Osteocyte (in vitro differentiated cells): ENCODE measurements at places on chromosomes 3 and 15. TPM values are rescaled to one million over a fixed set of nuclear protein-coding genes. Genes with fewer than 3 reads are reported as not detected.
A peak's percentile ranks its signal among the peaks of the same experiment; 100 is the strongest.

Gene ATP13A5
- total RNA-seq, result not detected in 2 replicates

Gene MUC13
- not detected in 2 replicates for total RNA-seq

Gene ZNF770
- 34.7 and 36.9 TPM in 2 replicates for total RNA-seq

Gene PRC1
- 33.9 and 46.4 TPM in 2 replicates for total RNA-seq

Gene DUOX1
- total RNA-seq, result not detected in 2 replicates

Gene KBTBD8
- total RNA-seq, result 0.37 and 0.75 TPM in 2 replicates

- peaks cover 3% of the 10 kb centered on the region for H3K4me1 ChIP-seq
- H3K4me3 ChIP-seq, result no peak overlapping the region
- peak; percentile 51 for DNase-seq
- peaks cover 2% of the 10 kb centered on the region for H3K27me3 ChIP-seq
Measured at GRCh38 chr3:42742259-42742658, 30.8 kb downstream of the CCDC13 start.

- H3K27ac ChIP-seq, result no peak overlapping the region
- no peaks in the 10 kb centered on the region for H3K27me3 ChIP-seq
- peaks cover 28% of the 10 kb centered on the region for H3K36me3 ChIP-seq
- peaks cover 2% of the 10 kb centered on the region for H3K4me1 ChIP-seq
- no peak for DNase-seq
Measured at GRCh38 chr3:191399918-191400317, 61.0 kb upstream of the PYDC2 start.

- no peak overlapping the region for H3K27ac ChIP-seq
- H3K4me1 ChIP-seq, result no peaks in the 10 kb centered on the region
- no peak for DNase-seq
- no peak overlapping the region for H3K4me3 ChIP-seq
- peaks cover 28% of the 10 kb centered on the region for H3K27me3 ChIP-seq
Measured at GRCh38 chr15:66065325-66065724, 188.2 kb downstream of the MEGF11 start.

- no peaks in the 10 kb centered on the region for H3K27me3 ChIP-seq
- DNase-seq, result no peak
- H3K4me1 ChIP-seq, result peaks cover 7% of the 10 kb centered on the region
- H3K27ac ChIP-seq, result no peak overlapping the region
- no peak overlapping the region for H3K4me3 ChIP-seq
- no peaks in the 10 kb centered on the region for H3K36me3 ChIP-seq
Measured at GRCh38 chr15:62444104-62445022, 279.3 kb upstream of the C2CD4B start.

DNA sequence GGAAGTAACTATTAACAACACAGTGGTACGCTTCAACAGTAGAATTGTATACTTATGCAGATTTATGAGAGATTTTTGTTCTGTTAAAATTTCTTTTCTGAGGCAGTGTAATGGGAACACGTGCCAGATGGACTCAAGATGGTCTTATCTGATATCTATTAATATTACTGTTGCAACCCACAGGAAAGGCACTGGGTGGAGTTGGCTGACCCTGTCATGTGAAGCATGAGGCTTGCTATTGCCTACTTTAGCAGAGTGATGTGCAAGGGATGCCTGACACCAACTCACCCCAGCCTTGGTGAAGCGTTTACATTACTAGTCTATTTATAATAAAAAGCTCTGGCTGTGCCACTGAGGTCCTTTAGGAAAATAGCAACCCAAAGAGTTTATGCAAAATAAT is 19.8 kb upstream of the ARNT2 start:
- DNase-seq, result peak; percentile 30
- no peaks in the 10 kb centered on the region for H3K4me1 ChIP-seq
- no peak overlapping the region for H3K4me3 ChIP-seq
- H3K27me3 ChIP-seq, result peaks cover 24% of the 10 kb centered on the region
- H3K36me3 ChIP-seq, result no peaks in the 10 kb centered on the region

DNA sequence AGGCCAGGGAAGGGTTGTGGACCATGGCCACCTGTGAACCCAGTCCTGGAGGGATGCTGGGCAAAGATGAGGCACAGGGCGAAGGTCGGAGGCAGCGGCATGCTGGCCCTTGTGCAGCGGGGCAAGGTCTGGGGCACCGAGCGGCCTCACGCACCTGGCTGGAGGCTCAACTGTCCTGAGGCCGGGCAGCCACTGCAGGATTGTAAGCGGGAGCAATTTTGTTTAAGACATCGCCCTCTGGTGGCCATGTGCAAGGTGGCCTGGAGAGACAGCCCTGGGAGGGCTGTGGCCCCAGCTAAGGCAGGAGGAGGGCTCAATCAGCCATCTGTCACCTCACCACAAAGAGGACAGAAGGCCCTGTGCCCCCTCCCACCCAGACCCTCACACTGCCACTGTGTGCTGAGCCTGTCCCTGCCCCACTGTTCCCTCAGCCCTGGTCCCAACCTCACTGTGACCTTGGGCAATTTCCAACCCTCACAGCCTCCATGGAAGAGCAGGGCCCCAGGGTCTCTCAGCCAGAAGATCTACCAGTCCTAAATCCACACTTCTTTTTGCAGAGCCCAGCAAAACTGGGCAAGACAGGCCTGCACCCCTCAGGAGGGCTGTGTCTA is 46.2 kb downstream of the TPRA1 start:
- H3K27me3 ChIP-seq, result peaks cover 14% of the 10 kb centered on the region
- no peak overlapping the region for H3K27ac ChIP-seq
- no peak overlapping the region for H3K4me3 ChIP-seq
- peak; percentile 89 for DNase-seq

DNA sequence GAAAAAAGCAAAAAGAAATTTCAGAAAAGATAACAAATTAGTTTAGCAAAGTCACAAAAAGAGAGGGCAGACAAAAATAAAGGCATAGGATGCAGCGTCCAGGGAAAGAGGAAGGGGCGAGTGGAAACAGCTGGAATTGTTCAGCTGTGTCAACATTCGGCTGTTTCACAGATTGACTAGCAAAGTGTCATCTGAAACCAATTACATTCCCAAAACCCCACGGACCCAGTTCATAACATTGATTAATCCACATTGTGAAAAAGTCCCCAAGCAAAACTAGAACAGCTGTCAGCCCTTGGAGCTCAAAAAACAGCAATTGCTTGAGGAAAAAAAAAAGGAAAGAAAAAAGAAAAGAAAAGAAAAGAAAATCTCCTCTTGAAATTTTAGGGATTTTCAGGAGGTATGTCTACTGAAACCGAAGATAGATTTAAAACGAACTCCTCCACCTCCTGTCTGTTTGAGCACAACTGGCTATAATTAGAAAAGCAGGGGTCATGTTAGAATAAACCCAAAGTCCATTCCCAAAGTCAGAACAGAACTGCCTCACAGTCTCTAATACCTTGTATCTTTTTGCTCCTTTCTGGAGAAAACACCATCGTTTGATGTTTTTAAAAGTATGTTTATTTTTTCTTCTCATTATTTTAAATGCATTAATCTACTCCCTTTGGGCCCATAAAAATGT is 159.6 kb downstream of the RORA start:
- H3K36me3 ChIP-seq, result peaks cover 3% of the 10 kb centered on the region
- no peak for DNase-seq
- peak overlapping the region; percentile 75 for H3K27ac ChIP-seq
- peaks cover 34% of the 10 kb centered on the region for H3K4me1 ChIP-seq

DNA sequence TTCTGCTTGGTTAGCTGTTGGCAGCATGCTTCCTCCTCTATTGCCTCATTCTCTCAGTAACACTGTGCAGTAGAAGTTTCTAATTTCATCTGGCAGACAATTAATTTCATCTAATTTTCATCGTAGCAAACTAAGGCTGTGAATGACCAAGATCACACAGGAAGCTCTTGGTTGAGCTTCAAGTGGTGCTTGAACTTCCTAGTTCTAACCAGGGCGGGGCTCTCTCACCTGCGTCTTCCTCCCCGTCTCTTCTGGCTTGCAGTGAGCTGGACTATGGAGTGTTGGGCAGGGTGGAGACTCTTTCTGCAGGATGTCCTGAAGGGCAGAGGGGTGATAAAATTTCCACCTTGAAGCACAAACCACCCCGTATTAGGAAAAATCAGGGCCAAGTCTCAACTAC is 2.0 kb upstream of the IL16 start:
- no peak for DNase-seq
- H3K27me3 ChIP-seq, result peaks cover 35% of the 10 kb centered on the region
- H3K4me3 ChIP-seq, result no peak overlapping the region
- no peaks in the 10 kb centered on the region for H3K36me3 ChIP-seq
- H3K27ac ChIP-seq, result no peak overlapping the region

DNA sequence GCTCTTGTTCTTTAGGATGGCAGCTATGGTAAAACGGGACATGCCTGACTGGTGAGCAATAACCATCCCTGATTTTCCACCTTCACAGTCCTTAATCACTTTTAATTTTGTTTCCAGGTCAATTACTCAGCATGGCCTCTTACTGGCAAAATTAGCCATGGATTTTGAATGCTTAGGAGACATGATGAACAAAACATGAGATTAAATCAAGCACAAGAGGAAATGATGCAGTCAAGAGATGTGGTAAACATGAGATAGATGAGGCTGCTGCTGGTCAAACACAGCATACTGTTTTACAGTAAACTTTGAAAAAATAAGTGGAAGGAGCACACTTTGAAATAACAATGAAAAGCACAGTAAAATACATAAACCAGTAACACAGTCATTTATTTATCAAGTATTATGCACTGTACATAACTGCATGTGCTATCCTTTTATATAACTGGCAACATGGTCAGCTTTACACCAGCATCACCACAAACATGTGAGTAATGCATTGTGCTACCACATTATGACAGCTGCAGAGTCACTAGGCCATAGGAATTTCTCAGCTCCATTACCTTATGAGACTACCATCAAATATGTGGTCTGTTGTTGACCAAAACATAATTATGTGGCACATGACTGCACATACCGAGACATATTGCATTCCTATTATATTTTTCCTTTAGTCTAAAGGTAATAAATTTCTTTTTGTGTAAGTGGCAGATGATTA is 30.1 kb upstream of the ZNF502 start:
- H3K27me3 ChIP-seq, result no peaks in the 10 kb centered on the region
- peaks cover 11% of the 10 kb centered on the region for H3K36me3 ChIP-seq
- H3K4me3 ChIP-seq, result no peak overlapping the region
- peaks cover 4% of the 10 kb centered on the region for H3K4me1 ChIP-seq
- H3K27ac ChIP-seq, result no peak overlapping the region

GRCh38 chr3:71511446-71511845 is 72.1 kb downstream of the FOXP1 start:
- H3K27me3 ChIP-seq, result no peaks in the 10 kb centered on the region
- peaks cover 5% of the 10 kb centered on the region for H3K36me3 ChIP-seq
- no peak overlapping the region for H3K27ac ChIP-seq
- no peak for DNase-seq
- H3K4me3 ChIP-seq, result no peak overlapping the region

- H3K4me1 ChIP-seq, result peaks cover 30% of the 10 kb centered on the region
- no peaks in the 10 kb centered on the region for H3K36me3 ChIP-seq
- H3K27me3 ChIP-seq, result no peaks in the 10 kb centered on the region
- DNase-seq, result no peak
Measured at GRCh38 chr3:55166576-55167555, 239.0 kb upstream of the LRTM1 start.

DNA sequence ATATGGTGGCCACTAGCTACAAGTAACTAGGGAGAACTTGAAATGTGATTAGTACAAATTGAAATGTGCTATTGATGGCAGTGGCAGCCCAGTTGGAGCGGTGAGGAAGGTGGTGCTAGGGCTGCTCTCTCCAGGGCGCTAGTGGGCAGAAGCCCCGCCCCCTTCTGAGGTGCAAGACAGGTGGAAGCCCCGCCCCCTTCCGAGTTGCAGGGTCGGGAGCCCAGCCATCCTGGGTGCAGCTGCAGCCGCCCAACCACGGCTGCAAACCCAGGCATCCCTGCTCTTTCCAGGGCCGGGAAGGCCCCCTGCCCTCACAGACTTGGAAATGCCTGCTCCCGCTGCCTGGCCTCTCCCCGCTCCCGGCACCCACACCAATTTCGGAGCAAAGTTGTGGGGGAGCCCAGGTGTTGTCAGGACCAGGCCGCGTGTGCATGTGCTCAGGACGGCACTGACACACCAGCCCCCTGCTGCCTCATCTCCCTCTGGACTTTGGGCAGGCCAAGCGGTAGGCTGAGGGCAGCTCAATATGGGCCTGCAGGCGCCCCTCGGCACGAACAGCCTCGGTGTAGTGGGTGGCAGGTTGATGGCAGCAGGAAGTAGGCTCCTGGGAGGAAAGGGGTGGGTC is 10.0 kb downstream of the ATR start:
- H3K4me1 ChIP-seq, result peaks cover 4% of the 10 kb centered on the region
- no peaks in the 10 kb centered on the region for H3K27me3 ChIP-seq
- DNase-seq, result no peak

DNA sequence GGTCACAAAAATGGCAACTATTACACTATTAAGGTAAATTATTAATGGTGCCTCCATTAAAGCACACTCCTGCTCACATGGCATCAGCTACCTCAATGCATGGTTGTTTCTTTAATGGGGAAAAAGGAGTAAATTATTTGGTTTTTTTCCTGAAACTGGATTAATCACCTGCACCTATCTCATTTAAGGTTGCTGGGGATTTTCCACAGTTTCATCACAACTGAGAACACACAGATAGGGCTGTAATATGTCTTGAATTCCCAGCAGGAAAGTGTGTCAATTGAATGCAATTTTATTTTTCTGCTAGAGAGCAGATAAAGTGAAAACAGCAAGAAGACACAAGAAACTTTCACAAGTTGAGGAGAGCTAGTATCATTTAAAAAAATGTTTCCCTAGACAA is 36.4 kb downstream of the RFTN1 start:
- no peak overlapping the region for H3K4me3 ChIP-seq
- peaks cover 27% of the 10 kb centered on the region for H3K36me3 ChIP-seq
- H3K27me3 ChIP-seq, result no peaks in the 10 kb centered on the region
- DNase-seq, result no peak
- peak overlapping the region; percentile 88 for H3K27ac ChIP-seq

DNA sequence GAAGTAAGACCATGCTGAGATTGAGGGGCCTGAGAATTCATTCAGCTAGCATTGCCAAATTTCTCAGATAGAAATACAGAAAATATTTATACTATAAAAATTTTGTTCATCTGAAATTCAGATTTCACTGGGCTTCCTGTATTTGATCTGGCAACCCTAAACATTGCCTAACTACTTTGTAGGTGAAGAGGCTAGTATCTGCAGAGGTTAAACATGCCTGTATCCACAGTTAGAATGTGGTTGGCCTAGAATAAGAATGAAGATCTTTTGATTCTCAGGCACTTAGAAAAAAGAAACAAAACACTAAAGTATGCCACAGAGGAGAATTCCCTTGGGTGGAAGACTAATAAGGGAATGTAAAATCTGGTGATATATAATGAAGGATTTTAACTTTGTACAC is 189.0 kb downstream of the DIPK2A start:
- H3K4me3 ChIP-seq, result no peak overlapping the region
- no peak for DNase-seq
- H3K27ac ChIP-seq, result no peak overlapping the region
- no peaks in the 10 kb centered on the region for H3K36me3 ChIP-seq

DNA sequence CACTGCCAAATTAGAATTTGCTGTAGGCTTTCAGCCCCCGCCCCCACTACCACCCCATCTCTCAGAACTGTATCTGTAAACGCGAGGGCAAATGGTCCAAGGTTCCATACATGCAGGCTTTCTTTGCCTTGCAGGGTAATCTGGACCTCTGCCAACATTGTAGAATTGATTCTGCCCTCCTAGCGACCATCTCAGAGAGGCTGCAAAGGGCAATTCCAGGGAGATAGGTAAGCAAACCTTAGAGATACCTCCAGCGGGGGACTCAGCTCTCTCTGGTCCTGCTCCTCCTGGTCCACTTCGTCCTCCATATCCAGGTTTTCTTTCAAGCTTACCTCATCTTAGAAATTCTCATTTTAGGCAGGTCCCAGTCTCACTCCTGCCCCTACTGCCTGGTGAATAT is 64.4 kb downstream of the SLMAP start:
- no peak overlapping the region for H3K27ac ChIP-seq
- H3K4me1 ChIP-seq, result peaks cover 18% of the 10 kb centered on the region
- no peaks in the 10 kb centered on the region for H3K36me3 ChIP-seq
- DNase-seq, result no peak
- no peaks in the 10 kb centered on the region for H3K27me3 ChIP-seq
